Activated T-helper 9 cell treated with anti-CD3 and anti-CD28 coated beads, Interleukin-2, amount 50 U/mL, for 16 hours (primary cell): ENCODE measurements at places on chromosomes 12 and 14.

- DNase-seq: no peak
These were observed 29.7 kb upstream of the TMEM179 start for GRCh38 chr14:104634138-104634760.

- no peak for DNase-seq
These were observed 85.6 kb downstream of the SYNE2 start for GRCh38 chr14:63938198-63939005.

GRCh38 chr12:66829660-66830325 is 150.9 kb upstream of the GRIP1 start:
- no peak for DNase-seq

- DNase-seq: no peak
These were observed 94.8 kb downstream of the LRP6 start for GRCh38 chr12:12171991-12172511.

DNA sequence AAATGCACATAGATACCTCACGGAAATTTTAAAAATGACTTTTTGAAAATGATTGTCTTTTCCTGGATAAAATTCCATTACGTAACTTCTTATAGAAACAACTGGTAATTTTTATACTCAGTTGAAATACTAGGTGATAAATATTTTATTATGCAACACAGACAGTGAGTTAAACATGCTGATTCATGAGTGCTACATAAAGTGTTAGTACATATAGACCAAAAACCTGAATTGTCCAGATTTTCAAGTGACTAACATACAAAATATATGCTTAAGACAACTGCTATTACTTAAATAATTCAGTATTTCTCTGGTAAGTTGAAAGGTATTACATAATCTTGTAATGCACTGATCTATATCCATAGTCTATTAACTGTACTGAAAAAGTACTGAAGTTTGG is 11.9 kb downstream of the PTPRO start:
- no peak for DNase-seq

GRCh38 chr14:77145975-77146740 is 4.6 kb upstream of the ZDHHC22 start:
- DNase-seq: no peak

DNA sequence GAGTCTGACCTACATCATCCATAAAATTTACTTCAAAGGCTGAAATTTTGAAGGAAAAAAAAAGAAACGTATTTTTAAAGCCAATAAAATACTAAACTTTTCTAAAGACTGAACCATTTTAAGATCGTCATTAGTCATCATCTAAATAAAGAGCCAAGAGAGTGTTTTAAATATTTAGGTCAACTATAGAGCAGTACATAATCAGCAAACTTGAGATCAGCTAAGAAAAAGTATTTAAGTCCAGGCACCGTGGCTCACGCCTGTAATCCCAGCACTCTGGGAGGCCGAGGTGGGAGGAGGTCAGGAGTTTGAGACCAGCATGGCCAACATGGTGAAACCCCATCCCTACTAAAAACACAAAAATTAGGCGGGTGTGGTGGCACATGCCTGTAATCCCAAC is 35.5 kb downstream of the HECTD1 start:
- no peak for DNase-seq

- no peak for DNase-seq
These were observed 96.2 kb upstream of the NAP1L1 start for GRCh38 chr12:76180401-76181277.

- no peak for DNase-seq
These were observed 130.8 kb downstream of the RFLNA start for GRCh38 chr12:124425667-124426066.

- no peak for DNase-seq
These were observed 55.3 kb upstream of the AMN1 start for GRCh38 chr12:31783996-31784645.

GRCh38 chr14:96191841-96192462 is 12.7 kb upstream of the BDKRB2 start:
- DNase-seq: no peak

DNA sequence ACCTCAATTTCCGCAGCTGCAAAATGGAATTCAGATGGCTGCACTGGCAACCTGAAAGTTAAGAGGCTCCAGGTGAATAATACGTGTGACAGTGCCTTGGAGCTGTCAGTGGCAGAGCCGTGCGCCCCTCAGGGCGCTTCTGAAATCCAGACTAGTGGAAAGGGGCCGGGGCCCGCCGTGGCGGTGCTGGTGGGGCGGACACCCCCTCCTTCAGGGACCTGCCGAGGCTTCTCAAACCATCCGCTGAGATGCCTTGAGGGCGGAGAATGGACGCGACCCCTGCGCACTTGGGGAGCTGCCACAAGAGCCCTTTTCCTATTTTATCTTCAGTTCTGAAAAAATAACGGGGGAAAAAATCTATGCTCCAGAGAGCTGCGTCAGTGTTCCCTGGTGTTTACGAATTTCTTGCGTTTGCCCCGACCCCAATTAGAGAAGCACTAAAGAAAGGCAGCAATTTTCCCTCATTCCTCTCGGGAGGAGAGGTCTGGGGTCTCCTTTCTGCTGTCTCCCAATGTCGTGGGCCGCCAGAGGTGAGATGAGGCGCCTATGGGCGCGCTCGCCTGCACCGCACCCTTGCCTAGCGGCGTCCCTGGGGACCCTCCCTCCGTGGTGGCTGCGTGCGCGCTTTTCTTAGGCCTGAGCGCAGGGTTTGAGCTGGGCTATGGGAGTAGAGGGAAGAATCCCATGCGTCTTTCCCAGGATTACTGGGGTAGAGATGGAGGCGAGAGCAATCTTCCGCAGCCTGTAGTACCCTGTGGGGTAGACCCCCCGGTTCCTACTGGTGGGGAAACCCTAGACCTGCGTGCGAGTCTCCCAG is 2.2 kb downstream of the NOS1 start:
- no peak for DNase-seq

DNA sequence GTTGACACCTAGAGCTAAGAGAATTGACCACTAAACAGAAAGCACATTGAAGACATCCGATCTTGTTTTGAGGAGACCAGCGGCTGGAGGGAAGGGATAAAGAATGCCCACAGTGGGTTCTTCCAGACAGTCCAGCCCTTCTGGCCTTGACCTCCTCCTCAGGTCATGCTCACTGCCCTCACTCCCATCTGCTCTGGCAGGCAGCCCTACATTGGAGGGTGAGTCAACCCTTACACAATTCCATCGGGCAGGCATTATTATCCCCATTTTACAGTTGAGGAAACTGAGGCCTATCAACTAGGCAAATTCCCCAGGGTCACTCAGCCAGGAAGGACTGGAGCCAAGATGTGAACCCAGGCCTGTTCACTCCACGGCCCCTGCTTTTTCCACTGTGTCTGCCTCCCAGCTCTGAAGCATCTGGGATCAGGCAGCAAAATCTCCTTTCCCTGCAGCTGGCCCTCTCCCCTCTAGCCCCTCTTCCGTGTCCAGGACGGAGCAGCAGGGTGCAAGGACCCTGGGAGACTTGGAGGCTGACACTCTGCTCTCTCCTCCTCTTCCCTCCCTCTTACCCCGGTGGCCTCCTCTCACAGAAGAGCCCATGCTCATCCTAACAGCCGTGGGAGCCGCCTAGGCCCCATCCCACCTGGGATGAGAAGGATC is 5.3 kb downstream of the SCNN1A start:
- DNase-seq: no peak
